Left hindlimb (tissue), 1 donor: ENCODE measurements at places on chromosomes 1 and 21.

GRCh38 chr1:36085126-36085525 lies 1.2 kb downstream of the TEKT2 start:
- DNase-seq, result no peak

DNA sequence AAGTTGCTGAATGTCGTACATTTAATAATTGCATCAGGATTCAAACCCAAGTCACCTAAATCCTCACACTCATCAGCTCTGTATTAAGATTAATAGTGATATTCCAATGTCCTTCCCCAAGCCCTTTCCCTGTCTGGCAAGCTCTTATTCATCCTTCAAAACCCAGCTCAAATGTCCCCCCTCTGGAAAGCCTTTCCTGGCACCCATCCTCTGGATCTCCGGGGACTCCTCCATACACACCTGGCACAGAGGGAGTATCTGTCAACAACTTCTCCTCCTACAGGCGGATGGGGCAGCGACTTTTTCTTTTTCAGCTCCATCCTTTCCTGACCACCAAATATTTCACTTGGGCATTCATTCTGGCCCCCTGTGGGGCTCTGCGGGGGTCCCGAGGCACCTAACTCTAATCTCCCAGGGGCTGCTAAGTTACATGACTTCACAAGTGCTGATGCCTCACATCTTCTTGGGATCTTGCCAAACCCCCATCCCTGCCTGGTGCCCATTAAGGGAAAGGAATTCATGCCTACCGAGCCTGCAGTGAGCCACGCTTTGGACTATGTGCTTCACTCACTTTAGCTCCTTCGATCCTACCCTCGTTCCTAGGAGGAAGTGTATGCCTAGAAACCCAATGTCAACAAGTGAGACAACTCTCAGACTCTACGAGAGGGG lies 15.2 kb downstream of the TINAGL1 start:
- no peak for DNase-seq

- DNase-seq, result peak; percentile 36
These were observed 552 bp downstream of the PLD5 start for GRCh38 chr1:242523719-242524570.

DNA sequence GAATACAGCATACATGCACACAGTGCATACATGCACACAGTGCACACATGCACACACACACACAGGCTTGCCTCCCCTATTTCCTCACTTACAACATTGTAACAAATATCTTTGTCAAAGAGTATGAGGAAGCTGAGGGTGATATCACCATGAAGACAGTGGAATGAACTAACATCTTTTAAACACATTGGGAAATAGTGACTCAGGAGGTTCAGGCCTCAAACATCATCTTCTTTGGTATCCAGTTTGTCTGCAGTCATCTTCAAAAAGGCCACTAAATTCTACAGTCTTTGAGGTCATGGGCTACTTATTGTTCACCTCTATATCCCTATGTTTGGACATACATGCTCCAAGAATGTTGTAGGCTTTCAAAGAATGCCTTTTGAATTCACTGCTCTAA lies 2.1 kb upstream of the LCE2B start:
- no peak for DNase-seq

GRCh38 chr1:92476071-92476631 lies 10.6 kb downstream of the GFI1 start:
- DNase-seq, result no peak

GRCh38 chr1:220786337-220787068 lies at the start of gene MTARC1:
TSS of gene MTARC1 (plus strand) at chr1:220786913. CDS start at chr1:220786945, 32 bp downstream.
- DNase-seq, result peak; percentile 63

DNA sequence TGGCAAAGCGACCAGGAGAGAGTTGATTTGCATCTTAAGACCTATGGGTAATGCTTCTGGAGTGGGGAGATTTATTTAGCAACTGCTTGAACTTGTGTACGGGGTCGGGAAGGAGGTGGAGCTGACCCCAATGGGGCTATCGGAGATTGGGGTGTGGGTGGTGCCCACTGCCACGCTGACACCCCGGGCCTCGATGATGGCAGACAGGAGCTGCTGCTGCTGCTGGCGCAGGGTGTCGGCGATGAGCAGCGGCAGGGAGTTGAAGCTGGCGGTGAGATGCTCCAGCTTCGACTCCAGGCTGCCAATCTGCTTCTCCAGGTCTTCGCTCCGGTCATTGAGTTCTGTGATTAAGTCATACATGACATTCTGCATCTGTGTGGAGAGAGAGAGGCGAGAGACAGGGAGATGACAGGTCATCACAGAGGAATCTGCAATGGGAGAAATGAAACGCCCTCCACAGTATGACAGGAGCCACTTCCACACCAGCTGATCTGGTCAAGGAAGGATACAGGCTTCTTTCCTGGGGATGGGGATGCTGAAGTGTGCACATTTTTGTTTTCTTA lies 100.0 kb upstream of the ADAR start:
- no peak for DNase-seq

DNA sequence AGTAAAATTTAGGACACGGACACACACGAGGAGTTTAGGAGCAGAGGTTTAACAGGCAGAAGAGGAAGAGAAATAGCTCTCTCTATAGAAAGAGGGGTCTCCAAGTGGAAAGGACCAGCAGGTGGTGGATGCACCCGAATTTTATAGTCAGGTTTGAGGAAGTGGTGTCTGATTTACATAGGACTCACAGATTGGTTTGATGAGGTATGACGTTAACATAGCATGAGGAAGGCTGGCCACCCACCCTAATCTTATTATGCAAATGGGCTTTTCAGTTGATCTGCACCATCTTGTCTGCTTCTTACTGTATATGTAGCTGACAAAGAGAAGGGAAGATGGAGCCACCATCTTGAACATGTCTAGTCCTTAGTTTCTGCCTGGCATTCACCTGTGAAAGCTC lies 52.5 kb upstream of the RGS2 start:
- DNase-seq, result no peak

- DNase-seq, result no peak
These were observed 39.5 kb upstream of the EDARADD start for GRCh38 chr1:236354330-236355147.

GRCh38 chr1:94783342-94784189 lies 36.6 kb upstream of the SLC44A3 start:
- peak; percentile 88 for DNase-seq

DNA sequence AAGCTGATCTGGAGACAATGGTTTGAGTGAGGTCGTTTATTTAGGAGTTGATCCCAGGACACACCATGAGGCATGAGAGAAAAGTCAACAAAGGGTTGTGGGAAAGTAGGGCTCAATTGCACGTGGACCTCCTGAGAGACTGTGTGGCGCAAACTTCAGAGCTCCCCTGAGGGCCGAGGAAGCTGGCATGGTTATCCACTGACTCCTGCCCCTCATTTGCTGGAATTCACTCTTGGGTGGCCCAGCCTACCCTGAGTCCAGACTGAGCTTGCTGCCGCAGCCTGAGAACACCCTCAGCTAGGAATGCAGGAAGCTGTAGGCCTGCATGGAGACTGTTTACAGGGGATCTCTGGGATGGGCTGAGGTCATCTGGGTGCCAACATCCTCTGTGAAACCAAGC lies 301.0 kb downstream of the RWDD3 start:
- DNase-seq, result no peak

- DNase-seq, result no peak
These were observed 50.7 kb upstream of the CACYBP start for GRCh38 chr1:174949061-174949460.
